RWPE2 (cell line): ENCODE measurements at places on chromosomes 6 and 20.

DNA sequence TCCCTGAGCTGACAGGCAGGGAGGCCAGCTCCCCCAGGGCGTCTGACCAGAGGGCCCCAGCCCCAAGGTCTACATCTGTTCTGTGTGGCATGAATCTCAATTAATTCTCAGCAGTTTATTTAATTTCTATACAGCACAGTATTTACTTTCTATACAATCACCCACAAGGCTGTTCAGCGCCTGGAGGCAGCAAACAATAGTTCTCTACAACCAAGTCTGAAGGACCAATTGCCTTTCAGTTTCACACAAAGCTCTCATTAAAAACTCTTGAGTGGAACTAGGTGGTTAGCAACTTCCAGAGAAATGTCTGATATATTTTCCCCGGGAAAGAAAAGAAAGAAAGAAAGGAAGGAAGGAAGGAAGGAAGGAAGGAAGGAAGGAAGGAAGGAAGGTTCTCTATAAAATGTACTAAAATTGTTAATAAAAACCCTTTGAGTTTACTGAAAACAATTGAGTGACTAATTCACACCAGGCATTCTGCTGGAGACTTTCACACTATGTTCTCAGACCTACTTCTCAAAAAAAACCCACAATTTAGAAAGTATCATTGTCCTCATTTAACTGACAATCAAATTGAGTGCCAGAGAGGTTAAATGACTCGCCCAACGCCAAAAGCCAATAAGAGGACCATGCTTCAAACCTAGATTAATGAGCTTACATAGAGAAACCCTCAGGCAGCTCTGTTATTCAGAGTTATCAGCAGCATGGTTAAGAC, 62.5 kb downstream of the METTL24 start:
- no peak for DNase-seq

DNA sequence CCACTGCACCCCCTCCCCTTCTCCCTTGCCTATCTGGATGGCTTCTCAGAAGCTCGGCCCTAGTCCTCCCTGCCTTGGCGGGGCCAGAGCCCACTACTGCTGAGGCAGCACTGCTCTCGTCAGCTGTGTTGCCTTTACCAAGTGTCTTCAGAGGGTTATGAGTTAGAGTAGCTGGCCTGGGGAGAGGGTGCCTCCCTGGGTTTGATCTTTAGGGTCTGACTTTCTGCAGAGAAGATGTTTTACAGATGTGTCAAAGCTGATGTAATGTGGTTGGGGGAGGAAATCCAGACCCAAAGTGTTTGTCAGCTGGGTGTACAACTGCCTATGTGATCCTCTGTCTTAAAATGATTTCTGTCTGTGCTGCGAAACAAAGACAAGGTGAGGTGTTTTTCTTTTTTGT, 30.4 kb upstream of the PI16 start:
- DNase-seq, result no peak

- no peak for DNase-seq
Observed at GRCh38 chr6:34866509-34866908, 21.3 kb downstream of the TAF11 start.

DNA sequence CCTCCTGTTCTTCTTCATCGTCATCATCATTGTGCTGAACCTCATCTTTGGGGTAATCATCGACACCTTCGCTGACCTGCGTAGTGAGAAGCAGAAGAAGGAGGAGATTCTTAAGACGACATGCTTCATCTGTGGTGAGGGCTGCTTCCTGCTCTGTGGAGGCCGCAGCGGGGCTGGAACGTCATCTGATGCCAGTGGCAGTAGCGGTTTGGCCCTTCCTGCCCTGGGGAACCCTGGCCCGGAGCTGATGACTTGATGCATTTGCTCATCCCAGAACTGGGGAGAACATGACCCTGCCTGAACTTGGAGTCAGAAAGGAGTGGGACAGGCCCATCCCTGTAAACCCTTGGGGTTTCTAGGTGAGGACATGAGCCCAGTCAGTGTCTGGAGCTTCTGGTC, 18.7 kb downstream of the UQCC2 start:
- DNase-seq, result peak; percentile 57

- no peak for DNase-seq
Observed at GRCh38 chr6:118401325-118401975, 146.6 kb upstream of the PLN start.

DNA sequence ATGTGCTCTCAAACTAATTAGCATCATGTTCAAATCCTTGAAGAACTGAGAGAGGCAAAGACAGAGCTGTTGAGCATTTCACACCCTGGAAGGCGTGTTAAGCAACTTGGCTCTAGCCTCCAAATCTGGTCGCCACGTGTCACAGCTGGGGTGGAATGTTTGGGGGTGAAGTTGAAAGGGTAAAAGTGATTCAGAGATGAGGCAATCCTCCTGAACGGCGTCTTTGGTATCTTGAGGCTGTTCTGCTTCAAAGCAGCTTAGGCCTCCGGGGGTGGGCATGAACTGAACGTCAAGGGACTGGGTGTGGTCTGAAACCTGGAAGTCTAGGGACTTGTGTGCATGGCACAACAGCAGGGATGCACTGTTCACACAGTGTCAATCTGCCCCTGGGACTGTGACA, 62.3 kb downstream of the TRAM2 start:
- no peak for DNase-seq

- no peak for DNase-seq
Observed at GRCh38 chr6:118739696-118740353, 88.4 kb upstream of the CEP85L start.

GRCh38 chr6:88840796-88841539, 122.5 kb downstream of the RNGTT start:
- no peak for DNase-seq

- no peak for DNase-seq
Observed at GRCh38 chr6:130836055-130836640, 8.9 kb downstream of the SMLR1 start.

DNA sequence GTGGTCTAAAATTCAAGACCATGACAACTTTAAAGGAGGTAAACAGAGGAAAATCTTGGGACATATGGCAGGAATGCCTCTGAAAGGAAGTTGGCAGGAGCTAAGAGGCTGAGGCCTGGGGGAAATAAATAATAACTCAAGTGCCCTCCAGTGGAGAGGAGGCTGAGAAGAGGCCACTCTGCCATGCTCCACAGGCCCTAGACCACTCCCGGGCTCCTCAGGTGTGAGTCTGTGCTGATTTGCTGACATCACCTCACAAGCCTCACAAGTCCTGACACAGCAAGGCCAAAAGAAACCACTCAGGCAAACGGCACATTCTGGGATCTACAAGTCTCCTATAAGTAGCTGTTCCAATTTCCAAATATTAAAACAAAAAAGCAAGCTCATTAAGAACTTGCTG, 91.0 kb upstream of the RIPOR2 start:
- no peak for DNase-seq

- no peak for DNase-seq
Observed at GRCh38 chr6:166969390-166970002, 13.1 kb upstream of the RNASET2 start.

- DNase-seq, result no peak
Observed at GRCh38 chr20:48214601-48215000, 429.3 kb upstream of the SULF2 start.

DNA sequence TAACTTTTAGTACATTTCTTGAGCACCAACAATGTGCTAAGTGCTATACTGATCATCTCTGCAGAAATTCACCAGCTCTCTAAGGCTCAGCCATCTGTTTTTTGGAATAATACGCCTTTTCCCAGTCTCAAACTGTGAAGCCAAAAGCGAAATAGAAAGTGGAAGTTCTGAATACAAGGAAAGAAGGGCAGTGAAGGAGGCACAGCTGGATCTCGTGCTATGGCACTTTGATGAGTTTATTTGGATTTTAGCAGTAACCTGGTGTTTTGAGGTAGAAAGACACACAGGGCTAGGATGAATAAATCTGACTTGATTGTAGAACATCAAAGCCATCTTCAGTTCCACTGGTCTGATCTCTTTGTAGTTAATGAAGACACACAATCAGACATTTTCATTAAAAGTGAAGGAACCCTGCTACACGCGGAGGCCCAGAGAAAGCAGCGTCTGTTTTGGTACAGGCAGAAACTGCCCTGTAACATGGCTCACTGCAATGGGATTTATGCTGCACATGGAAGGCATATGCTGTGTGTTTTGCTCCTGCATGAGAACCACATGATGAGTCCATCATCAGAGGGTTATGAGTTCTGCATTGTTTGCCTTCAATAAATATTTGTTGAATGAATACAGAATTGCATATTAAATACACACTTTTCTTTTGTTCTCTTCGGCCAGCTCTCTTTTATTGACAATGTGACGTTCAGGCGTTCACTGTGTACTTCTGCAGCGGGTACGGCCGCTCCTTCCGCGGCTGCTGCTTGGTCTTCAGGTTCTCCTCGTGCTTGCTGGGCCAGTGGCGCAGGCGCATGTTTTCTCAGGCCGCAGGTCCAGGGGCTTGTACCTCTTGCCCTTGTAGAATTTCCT, 100.9 kb downstream of the PREP start:
- no peak for DNase-seq

DNA sequence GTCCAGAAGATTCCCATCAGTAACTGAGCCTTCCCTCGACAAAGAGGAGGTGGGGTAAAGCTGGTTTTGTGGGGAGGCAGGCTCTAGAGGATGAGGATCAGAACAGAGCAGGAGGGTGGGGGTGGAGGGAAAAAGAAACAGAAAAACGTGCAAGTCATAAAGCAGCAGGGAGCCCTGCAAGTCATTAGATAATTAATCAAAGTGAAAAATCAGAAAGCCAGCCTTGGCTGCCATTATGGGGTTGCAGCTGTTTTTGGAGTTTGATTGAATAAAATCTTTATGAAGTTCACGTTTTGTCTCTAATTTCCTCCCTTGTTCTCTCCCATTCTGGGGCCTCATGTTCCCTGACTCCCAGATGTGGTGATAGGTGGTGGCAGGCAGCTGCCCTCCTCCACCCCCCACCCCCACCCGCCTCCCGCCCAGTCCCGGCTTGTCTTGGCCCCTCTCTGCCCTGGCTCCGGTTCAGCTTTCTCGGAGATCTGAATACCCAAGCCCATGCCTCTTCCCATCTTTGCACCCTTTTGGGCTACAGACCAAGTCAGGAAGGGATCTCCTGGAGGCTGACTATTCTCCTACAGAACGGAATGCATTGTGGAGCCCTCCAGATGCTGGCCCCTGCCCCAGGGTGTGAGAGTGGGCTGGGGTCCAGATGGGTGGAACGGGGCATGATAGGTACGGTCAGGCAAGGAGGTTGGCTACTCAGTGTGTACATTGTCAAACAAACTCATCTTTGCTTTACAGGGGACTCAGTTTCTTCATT, 141.8 kb downstream of the CDC5L start:
- no peak for DNase-seq

GRCh38 chr20:64084685-64085152, 521 bp upstream of the LKAAEAR1 start:
- no peak for DNase-seq

- DNase-seq, result peak; percentile 57
Observed at GRCh38 chr20:43448748-43449535, 8.8 kb upstream of the SRSF6 start.

DNA sequence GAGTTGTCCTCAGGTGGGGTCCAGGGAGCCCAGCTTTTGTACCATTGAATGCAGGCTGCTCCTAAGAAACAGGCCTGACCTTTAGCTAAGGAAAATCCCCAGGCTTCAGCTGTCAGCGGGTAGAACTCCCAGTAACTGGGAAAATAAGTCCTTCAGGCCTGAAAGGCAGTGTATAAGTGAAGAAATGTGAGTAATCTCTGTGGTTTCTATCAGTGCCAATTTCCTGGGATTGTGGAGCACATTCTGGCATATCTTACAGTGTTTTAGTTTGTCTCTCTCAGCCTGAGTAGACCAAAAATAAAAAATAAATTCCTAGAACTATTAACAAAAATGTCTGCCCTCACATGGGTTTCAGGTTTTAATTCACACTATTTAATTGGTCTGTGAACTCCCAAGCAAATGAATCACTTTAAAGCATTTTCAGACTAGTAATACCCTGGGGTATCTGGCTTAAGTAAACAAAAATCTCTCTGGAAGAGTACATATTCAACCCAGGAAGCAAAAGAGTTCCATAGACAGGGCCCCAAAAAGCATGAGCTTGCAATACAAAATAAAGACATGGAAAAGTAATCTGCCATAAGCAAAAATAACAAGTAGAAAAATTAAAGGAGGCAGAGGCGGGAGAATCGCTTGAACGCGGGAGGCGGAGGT, 566.2 kb upstream of the NOX3 start:
- DNase-seq, result no peak

- DNase-seq, result peak; percentile 94
Observed at GRCh38 chr6:3825851-3826581, 23.2 kb upstream of the FAM50B start.

- no peak for DNase-seq
Observed at GRCh38 chr20:714453-714852, 38.9 kb upstream of the SCRT2 start.

DNA sequence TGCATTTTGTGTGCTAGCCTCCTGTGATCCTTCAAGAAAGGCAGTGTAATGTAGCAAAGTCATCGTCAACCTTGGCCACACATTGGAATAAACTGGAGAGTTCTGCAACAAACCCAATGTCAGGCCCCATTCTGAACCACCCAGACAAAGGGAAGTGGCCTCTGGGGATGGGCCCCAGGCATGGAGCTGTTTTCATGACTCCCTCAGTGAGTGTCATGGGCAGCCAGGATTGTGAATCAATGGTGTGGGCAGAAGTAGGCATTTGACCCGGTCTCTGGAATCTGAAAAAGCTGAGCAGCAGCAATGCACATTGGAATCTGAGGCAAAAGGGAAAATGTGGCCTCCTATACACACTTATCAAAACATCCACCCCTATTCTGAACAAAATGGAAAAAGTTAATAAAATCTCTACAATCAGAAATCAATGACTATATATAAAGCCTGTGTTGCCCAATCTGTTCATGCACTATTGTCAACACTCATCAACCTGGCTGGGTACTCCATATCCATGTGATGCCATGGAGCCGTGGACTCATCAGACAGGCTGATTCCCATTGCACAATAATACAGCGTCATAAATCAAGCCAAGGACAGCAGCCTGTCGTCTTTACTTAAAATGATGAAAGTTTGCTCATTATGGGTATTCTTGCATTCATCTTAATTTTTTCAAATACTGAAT, 134.9 kb upstream of the STMND1 start:
- DNase-seq, result no peak

- DNase-seq, result no peak
Observed at GRCh38 chr20:23217023-23217422, 130.9 kb upstream of the CD93 start.

- DNase-seq, result no peak
Observed at GRCh38 chr6:128327890-128328289, 192.5 kb downstream of the PTPRK start.

DNA sequence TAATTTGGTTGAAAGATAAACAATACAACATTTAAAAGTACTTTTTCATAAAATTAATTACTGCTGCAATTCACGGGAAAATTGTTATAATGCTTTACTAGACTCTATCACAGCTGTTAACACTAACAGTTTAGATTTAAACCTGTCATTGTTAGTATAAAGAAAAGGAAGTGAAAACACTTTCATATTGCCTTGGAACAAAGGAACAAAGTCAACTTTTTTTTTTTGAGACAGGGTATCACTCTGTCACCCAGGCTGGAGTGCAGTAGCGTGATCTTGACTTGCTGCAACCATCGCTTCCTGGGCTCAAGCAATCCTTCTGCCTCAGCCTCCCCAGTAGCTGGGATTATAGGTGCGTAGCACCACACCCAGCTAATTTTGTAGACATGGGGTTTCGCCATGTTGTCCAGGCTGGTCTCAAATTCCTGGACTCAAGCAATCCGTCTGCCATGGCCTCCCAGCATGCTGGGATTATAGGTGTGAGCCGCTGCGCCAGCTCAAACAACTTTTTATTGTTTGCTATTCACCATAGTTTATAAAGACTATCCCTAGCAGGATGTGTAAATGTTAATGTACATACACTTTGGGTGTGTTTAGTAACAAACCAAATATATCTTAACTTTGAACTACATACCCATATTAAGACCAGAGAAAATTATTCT, 22.1 kb downstream of the SLC35A1 start:
- DNase-seq, result no peak
